G401 (cell line): ENCODE measurements at places on chromosomes 2 and 18. TPM values are rescaled to one million over a fixed set of nuclear protein-coding genes. Genes with fewer than 3 reads are reported as not detected.

- no peak for DNase-seq
Observed at GRCh38 chr18:79798346-79798998, 734 bp downstream of the KCNG2 start.

DNA sequence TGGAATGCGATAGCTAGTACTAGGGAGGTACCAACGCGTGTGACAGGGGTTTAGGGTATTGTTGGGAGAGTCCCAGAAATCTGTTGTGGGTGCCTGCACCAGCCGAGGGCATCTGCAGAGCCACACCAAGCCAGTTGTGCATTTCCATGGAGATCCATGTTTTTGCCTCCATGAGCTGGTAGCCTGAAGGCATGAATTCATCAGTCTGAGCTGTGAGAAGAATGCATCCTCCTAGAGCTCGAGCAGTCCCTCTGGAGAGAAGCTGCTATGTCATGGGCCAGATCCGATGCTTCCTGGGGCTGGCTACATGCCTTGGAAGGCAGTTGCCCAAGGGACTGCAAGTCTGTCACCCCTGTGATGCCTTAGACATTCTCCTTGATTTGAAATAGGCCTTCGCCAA lies 57.9 kb downstream of the LIPG start:
- DNase-seq, result no peak

DSG4 gene
- not detected in 2 replicates for total RNA-seq

LINC00305 gene
- total RNA-seq, result not detected in 2 replicates

LHCGR gene
- not detected in 2 replicates for total RNA-seq
